ENCODE measurements at places on chromosomes 1 and 21. TPM values are rescaled to one million over a fixed set of nuclear protein-coding genes. Genes with fewer than 3 reads are reported as not detected.

The AQP10 gene
- not detected for total RNA-seq

The NMNAT1 gene
- total RNA-seq = 11.5 TPM

The NEGR1 gene
- 92.3 TPM for total RNA-seq

The CACNA1S gene
- 1.9 TPM for total RNA-seq

DNA sequence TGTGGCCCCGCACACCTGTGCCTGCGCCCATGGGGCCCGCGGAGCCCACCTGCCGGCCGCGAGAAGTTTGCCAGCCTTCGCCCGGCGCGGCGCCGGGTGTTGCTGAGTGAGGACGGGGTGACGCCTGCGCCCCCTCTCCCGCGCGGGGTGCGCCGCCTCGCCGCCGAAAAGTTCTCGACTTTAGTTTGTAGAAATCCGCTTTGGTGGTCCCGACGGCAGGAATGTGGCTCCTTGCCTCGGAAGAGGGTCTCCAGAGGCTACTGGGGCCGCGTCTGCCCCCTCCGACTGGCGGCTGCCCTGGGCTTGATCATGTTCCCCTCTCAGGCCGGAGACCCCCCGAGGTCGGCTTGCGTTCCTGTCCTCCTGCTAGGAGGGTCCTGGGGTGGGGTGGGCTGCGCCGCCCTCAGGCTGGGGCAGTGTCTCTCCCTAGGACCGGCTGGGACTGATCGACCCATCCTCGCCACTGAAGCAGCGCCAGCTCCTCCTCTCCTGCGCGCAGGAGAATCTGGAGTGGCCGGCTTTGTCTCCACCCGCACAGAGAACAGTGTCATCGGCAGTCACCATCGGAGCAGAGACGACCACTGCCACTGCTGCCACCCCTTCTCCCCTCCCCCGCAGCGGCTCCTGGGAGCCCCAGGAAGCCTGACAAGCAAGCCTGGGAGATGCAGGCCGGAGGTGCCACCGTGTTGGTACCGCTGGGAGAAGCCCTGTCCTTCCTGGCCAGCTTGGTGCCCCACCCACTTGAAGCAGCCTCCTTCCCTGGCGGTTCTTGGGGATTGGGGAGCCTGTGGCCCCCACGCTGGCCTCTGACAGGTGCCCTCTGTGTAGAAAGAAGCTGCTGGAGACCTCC, 553 bp upstream of the SLC30A2 start:
- no peak for DNase-seq

- no peak for DNase-seq
Measured at GRCh38 chr1:58979677-58980076, 195.8 kb upstream of the JUN start.

GRCh38 chr21:18722193-18722592, 318.6 kb upstream of the TMPRSS15 start:
- DNase-seq = no peak

DNA sequence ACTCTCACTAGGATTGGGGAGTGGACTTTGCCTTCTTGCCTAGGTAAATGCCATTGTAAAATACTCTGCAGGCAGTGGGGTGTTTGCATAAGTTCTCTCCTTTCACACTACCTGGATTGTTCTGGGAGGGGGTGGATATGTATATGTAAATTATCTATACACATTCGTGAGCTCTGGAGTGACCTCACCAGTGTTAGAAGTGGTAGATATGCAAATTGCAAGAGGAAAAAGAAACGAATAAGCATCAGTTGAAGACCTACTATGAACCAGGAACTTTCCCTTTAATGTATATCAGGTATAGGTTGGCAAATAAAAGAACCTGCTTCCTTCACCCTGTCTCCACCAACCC, 1.5 kb upstream of the ARHGEF11 start:
- no peak for DNase-seq

DNA sequence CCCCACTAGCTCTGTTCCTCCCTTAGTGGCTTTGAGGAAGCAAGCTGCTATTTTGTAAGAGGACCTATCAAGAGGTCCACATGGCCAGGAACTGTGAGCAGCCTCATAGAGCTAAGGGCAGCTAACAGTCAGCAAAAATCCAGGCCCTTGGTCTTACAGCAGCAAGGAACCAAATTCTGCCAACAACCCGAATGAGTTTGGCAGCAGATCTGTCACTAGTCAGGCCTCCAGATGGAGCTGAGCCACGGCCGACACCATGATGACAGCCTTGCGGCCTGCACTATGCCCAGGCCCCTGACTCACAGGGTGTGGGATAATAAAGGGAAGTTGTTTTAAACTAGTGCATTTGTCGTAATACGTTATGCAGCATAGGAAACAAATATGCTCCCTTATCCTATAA, 28.0 kb upstream of the H3-3A start:
- DNase-seq = no peak

DNA sequence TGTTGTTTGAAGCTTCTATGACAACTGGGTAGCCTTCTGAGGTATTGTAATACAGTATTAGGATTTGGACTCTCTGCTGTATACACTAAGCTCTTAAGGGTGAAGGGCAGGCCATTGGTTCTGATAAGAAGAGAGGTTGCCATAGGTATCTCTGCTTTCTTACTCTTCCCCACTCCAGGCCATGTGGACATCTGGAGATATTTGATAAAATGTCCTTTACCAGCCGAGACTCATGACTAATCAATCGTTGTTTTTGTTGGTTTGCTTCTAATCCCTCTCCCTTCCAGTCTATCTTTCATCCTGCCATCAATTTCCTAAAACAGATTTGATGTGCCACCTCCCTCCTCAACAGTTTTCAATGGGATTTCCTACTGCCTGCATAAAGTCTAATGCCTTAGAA, 64.6 kb upstream of the WDR26 start:
- DNase-seq = no peak

- DNase-seq = no peak
Measured at GRCh38 chr1:21750841-21751240, 32.1 kb downstream of the USP48 start.

DNA sequence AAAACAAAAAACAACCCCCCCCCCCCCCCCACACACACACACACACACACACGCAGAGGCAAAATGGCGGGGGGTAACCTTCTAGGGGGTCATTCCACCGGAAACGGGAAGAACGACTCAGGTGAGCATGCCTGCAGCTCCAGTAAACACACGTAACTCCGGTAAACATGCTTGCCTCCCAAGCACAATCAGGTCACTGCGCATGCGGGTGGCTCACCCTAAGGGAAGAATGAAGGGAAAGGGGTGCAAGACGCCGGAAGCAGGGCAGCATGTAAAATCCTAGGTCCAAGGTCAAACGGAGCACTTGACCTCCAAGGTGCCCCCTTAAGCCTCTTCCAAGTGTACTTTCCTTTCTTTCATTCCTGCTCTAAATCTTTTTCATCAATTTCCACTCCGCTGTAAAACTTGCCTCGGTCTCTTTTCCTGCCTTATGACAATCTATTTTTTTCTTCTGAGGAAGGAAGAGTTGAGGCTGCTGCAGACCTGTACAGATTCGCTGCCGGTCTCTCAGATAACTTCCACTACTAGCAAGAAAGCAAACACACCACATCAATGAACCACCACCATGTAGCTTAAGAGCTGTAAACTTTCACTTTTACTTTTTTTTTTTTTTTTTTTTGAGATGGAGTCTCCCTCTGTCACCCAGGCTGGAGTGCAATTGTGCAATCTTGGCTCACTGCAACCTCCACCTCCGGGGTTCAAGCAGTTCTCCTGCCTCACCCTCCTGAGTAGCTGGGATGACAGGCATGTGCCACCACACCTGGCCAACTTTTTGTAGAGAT, 21.0 kb upstream of the CBR3 start:
- no peak for DNase-seq

DNA sequence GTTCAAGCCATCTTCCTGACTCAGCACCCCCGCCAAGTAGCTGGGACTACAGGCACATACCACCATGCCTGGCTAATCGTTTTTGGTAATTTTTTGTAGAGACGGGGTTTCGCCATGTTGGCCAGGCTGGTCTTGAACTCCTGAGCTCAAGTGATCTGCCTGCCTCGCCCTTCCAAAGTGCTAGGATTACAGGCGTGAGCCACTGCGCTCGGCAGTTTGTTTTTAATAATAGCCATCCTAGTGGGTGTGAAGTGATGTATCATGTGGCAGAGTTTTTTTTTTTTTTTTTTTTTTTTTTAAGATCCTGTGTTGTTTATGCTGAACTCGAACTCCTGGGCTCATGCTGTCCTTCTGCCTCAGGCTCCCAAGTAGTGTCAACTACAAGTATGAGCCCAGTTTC, 51.8 kb downstream of the SPEN start:
- DNase-seq = no peak

DNA sequence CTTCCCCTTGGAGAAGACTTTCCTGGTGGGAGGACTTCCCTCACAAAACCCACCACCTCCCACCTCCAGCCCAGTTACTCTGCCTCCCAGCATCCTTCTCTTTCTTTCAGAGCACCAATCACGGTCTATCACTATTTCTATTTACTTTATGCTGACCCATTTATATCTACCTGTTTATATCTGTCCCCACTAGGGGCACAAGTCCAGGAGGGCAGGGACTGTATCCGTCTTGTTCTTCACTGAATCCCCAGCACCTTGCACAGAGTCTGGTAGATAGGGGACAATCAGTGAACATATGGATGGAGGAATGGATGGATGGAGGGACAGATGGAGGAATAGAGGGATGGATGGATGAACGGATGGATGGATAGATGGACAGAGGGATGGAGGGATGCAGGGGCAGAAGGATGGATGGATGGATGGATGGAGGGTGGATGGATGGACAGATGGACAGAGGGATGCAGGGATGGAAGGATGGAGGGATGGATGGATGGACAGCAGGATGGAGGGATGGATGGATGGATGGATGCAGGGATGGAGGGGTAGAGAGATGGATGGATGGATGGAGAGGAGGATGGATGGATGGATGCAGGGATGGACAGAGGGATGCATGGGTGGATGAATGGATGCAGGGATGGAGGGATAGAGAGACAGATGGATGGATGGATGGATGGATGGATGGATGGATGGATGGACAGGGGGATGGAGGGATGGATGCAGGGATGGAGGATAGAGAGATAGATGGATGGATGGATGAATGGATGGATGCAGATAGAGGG, 5.5 kb downstream of the C1QB start:
- no peak for DNase-seq

GRCh38 chr1:40971966-40972365, 7.5 kb upstream of the CTPS1 start:
- DNase-seq = no peak

Measured in urinary bladder (tissue), 4 donors.